ENCODE measurements at places on chromosomes 16 and 17. TPM values are rescaled to one million over a fixed set of nuclear protein-coding genes. Genes with fewer than 3 reads are reported as not detected.

Gene HIC1
- total RNA-seq = 0.62 TPM

Gene HS3ST3A1
- 8.4 TPM for total RNA-seq

Gene FOXN1
- total RNA-seq = not detected

Gene TACO1
- total RNA-seq = 18.3 TPM

Gene MYL4
- 0.93 TPM for total RNA-seq

DNA sequence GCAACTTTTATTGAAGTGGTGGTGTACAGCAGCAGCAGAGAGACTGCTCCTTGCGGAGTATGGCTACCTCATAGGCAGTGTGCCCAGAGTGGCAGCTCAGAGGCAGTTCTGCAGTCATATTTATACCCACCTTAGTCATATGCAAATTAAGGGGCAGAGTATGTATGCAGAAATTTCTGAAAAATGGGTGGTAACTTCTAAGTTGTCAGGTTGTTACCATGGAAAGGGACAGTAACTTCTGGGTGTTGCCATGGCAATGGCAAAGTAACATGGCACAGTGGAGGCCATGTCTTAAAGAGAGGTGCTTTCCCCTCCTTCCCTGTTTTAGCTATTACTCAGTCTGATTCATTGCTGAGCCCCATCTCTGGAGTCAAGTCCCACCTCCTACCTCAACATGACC, 53.4 kb downstream of the MEOX1 start:
- no peak for DNase-seq

DNA sequence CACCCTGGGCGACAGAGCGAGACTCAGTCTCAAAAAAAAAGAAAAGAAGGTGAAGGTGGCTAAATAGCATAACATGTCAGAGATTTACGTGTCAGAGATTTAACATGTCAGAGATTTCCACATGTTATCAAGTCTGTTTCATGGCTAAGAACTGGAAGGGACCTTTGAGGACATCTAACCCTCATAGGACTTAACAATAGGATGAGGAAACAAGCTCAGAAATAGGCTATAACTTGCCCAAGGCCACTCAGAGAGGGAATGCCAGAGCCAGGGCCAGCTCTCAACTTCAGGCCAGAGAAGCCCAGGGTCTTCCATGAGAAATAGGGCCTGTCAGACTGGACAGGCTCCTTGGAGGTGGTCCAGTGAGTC, 26.8 kb upstream of the ZNF629 start:
- DNase-seq = no peak

DNA sequence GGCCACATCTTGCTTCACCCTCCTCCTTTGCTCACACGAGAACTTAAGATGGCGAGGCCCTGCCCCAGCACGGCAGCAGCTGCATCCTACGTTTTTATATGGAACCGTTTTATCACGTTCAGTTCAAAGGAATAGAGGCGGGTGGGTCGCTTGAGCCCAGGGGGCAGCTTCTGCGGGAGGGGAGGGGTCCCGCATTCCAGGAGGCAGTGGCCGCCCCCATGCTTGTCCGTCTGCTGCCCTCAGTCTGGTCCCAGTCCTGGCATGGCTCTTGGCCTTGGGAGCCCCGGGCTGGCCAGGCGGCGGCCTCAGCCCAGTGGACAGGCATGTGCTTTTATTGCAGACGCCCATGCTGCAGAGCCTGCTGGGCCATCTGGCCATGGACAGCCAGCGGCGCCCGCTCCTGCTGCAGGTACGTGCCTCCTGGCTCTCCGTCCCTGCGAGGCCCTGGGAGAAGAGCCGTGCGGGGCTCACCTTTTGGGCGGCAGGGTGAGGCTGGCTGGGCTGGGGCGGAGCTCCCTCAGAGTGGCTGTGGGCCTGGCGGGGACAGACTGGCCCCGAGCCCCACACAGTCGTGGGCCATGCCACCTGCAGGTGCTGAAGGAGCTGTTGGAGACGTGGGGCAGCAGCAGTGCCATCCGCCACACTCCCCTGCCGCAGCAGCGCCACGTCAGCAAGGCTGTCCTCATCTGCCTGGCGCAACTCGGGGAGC, 6.8 kb downstream of the TELO2 start:
- no peak for DNase-seq

- no peak for DNase-seq
Observed at GRCh38 chr16:70160388-70160787, 13.2 kb upstream of the CLEC18C start.

DNA sequence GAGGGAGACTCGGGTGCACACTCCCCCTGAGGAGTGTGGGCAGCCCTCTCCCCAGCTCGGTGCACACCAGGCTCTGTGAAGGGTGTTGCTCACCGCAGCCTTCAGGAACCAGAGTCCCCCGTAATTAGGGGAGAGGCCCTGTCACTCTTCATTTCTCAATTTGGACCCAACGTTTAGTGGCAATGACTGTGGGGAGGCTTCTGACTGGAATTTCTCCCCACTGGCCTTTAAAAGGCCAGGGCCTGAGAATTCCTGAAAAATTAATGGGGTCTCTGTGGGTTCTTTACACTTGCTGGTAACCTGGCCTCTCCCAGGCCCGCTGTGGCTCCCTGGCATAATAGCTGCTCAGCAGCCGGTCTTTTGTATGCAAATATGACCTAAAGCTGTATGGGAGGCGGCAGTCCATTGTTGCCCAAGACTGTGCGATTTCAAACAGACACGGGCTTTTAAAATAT, 209.7 kb downstream of the MSI2 start:
- DNase-seq = peak; percentile 78

DNA sequence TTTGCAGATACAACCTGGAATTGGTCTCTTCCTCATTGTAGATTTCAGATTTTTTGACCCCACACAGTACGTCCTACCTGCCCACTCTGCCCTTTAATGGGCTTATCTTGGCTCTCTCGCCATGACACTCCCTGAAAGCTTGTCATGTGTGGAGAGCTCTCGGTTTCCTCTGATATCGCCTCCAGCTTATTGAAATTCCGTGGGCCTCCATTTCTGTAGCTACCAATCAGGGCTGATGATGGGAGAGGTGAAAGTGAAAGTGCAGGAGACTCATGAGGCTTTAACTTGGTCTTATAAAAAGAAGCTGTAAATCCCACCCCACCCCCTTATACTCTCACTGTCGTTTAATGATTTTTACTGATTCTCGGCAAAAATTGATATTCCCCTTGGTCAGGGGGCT, 17.7 kb downstream of the HOXB1 start:
- DNase-seq = no peak

DNA sequence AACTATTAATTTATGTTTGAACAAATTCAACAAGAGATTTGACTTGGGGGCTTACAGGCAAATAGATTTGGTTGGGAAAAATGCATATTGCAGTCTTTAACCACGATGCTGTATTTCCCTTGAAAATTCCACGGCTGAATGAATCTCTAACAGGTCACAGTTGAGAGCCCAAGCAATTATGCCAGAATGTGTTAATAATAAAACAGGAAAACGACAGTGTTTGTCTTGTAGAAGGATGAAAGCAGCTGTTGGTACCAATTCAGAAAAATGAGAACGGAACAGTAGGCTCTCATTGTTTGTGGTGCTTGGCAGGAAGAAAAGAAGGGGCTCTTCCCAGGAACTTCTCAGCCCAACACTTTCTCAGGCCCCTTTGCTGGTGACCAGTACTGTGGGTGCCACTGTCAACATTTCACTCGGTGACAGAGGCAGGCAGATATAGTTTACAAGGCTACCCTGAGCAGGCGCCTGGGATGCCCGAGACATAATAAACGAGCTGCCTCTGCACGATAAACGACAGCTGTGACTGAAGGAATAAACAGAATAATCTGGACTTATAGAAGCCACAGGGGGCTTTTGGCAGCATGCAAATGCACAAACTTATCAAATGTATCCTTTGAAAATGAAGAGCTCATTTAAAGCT, 387.1 kb downstream of the HS3ST4 start:
- DNase-seq = no peak

- no peak for DNase-seq
Observed at GRCh38 chr17:1473841-1474240, 17.8 kb upstream of the CRK start.

GRCh38 chr17:17526369-17526768, 30.2 kb upstream of the RASD1 start:
- DNase-seq = no peak

DNA sequence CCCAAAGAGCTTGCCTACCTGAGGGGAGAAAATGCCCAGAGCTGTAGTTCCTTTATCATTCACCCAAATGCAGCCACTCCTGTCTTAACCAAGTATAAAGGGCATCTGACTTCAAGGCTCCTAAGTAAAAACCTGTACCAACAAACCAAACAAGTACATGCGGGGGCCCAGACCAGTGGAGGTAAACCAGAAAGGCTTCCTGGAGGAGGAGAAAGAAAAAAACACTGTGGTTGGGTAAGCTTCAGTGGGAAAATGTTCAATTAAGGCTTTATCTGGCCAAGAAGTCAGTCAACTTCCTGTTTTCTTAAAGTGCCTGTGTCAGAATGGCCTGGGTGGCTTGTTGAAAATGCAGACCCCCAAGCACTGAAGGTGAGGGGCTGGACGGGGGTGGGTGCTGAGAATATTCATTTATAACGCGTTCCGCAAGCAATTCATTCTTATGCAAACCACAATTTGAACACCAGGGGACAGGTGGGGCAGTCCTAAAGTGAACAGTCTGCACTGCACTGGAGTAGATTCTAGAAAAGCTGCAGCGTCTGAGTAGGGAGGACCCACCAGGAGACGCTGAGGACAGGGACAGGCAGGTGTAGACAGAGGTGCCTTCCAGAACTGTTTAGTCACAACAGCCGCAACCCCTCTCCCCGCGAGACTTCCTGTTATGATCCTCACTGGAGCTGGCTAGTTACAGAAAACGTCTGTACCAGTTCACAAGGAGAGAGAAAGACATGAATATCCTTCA, 467.1 kb downstream of the SOX9 start:
- DNase-seq = no peak

DNA sequence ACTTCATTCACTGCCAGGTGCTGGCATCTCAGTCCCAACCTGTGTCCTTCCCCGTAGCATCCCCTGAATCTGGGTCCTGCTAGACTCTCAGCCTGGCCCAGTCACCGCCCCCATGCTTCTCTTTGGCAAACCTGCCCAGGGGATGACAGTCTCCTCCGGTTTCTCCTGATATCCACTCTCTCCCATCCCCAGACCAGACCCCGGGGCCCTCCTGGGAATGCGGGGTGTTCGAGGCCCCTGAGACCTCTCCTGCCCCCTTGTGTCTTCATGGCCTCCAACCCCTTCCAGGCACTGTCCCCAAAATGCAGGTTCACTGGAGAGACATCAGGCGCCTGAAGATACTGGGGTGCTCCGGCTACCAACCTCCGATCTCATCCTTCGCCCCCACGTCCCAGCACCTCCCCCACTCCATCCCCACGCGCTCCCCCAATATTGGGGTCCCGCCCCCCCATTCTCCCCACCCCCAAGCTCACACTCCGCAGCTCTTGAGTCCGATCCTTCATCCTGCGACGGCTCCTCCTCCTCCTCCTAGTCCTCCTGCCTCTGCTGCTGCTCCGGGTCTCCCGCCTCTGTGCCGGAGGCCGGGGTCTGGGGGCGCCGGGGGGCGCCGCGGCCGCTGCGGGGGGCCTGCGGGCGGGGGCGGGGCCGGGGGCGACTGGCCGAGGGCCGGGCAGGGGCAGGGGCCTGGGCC, 399 bp downstream of the STX1B start:
- DNase-seq = peak; percentile 38

DNA sequence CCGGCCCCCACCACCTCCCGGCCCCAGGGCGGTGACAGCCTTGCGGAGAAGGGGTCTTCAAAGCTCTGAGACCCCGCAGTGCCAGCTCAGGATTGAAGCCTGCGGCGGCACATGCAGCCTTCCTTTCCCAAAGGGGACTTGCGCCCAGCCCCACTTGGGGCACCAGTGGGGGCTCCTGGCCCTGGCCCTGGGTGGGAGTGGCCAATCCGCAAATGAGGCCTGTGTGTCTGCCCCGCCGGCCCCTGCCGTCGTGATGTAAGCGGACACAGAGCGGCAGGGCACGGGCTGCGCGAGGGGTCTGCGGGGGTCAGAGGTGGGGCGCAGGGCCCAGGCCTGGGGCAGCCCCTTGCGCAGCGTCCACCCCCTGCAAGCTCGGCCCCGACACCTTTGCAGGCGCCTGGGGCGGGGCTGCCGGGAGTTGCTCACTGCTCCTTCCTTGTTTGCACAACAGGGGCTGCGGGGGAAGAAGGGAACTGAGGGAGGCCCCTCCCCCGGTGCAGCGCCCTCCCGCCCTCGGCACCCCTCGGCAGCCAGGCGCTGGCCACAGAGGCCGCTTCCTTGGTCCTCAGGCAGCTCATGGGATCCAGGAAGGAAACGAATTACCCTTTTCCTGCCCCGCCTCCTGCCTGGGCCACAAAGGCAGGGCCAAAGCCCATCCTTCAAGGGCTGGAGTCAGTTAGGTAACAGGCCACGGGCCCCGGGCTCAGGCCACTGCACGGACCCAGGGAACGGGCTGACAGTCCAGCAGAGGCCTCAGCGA, 2.9 kb downstream of the SLC16A3 start:
- DNase-seq = peak; percentile 76

DNA sequence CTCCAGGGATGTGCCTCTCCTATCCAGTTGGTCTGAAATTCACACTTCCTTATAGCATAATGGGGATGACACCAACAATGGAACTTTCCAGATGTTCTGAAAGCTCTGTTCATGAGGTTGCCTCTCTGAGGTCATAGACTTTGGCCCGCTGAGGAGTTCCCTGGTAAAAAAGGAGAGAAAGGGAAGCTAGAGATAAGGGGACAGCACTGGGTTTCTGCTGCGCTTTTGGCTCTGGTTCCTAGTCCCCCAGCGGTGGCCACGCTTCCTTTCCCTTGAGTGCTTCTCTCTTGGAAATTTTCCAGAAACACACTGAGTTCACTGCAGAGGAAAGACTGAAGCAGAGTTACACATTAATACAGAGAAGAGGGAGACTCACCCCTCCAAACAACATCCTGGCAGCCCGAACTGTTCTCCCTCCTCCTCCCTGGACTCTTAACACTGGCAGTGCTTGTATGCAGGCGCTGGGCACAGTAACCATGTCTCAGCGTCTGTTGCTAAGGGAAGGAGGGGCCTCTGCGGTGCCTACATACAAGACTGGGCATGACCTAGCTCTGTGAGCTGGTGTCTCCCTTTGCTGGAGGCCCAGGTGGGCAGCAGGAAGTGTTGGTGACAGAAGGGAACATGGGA, at the start of gene DNAH3:
Gene DNAH3, minus strand, starts transcription at position 472 of the 627 bp plus-strand sequence. CDS start 527 bp downstream, outside the sequence.
- no peak for DNase-seq

GRCh38 chr16:89197033-89197632, 3.2 kb downstream of the SLC22A31 start:
- DNase-seq = no peak

DNA sequence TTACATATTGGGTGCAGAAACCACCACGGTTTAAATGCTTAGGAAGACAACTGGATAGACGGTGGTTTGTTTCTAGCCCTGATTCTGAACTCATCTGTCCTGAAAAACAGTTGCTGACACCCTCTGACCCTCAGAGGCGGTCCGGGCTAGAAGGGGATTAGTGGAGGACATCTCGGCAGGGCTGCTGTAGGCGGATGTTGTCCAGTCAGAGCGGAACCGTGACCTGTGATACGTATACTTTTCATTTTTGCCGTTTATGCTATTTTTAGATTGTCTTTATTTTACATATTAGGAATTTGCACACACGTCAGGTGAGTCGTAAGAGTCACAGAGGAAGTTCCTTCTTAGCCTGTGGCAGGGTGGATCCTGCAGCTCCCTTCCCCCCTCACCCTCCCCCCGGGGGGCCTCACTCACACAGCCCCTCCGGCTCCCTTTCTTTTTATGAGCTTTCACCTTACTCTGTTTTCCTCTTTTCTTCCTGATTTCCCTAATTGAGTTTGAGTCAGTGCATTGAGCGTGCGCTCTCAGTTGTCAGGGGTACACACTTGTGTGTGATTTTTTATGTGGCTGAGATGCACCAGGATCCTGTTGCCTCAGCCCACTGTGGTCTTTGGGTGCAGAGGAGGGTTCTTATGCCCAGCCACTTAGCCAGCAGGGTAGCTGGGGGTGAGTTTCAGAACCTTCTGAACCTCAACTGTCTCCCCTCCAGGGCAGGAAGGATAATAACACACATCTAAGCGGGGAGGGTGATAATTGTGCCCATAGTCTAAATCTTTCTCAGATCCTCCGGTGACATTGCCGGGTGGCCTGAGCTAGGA, 211.1 kb upstream of the CHMP6 start:
- peak; percentile 45 for DNase-seq
